ENCODE measurements at places on chromosomes 5 and 9.

GRCh38 chr9:75983319-75984045 is 93.0 kb downstream of the PCSK5 start:
- no peak for DNase-seq

DNA sequence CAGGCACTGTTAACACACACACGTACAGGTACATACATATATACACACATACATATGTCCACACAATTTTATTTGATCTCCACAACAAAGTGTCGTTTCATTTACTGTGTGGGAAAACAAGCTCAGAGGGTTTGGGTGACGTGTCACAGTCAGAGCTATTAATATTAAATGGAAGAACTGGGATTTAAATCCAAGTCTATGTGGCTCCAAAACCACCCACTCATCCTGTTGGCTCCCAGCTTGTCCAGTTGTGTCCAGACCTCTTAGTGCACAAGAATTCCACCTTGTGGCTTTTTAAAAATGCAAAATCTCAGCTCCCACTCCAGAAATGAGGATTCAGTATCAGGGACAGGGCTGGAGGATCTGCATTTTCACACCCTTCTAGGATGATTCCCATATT is 52.3 kb upstream of the PTPDC1 start:
- no peak for DNase-seq

GRCh38 chr5:134101686-134102439 is 12.6 kb upstream of the TCF7 start:
- no peak for DNase-seq

DNA sequence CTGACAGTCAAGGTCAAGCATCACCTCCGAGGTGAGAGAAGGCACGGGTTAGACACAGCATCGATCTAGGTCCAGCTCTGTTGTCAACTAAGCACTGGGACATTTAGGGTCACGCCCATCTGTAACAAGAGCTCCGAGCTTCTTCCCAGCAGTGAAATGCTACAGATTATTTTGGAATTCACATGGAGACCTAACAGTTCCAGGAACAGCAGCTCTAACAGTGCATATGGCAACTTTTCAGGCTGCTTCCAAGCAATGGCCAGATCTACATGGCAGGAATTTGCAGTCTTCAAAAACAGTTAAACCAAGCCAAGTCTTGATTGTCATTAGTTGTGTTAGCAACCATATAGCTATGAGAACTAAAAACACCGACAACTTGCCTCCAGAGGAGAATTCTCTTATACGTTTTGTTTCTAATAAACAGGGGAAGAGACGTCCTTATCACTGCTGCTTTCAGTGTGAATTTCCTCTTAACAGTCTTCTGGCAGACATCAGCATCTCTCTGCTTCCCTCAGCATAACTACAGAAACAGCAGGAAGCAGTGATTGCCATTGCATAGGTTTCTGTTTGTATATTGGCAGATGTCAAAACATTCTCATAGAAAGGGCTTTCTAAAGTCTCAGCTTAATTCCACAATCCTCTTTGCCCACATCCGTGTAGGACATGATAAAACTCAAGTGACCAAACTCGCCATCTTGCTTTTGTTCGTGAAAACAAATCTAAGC is 242.1 kb upstream of the DAPK1 start:
- no peak for DNase-seq

- no peak for DNase-seq
These were observed 277.9 kb upstream of the IRX2 start for GRCh38 chr5:3029396-3029795.

DNA sequence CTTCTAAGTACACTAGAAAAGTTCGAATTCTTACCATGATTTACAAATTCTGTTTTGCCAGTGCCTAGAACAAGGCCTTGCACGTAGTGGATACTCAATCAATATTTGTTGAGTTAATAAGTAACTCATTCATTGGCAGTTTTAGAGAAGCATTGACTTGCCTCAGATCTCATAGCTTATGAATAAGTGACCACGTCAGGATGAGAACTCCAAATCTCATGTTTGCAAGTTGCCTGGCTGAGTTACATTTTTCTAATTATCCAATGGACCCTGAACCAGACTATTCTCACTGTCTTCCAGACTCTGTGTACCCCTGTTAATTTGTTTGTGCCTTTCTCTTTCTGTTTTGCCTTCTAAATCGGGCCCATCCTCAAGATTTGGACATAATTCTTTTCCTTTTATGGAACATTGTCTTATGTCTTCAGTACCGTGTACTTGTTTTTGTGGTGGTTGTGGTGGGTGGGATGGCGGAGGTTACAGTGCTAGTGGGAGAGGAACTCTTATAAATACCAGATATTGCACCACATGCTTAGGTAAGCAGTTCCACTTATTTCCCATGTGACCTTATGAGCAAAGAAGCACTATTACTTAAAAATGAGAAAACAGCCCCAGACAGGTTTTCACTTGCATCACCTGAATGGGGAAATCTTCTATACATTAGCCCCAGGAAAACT is 96.3 kb downstream of the UNC13B start:
- DNase-seq = no peak

GRCh38 chr5:135160036-135160675 is 126.1 kb upstream of the PITX1 start:
- DNase-seq = no peak

GRCh38 chr5:169131616-169132301 is 169.2 kb downstream of the SLIT3 start:
- no peak for DNase-seq

DNA sequence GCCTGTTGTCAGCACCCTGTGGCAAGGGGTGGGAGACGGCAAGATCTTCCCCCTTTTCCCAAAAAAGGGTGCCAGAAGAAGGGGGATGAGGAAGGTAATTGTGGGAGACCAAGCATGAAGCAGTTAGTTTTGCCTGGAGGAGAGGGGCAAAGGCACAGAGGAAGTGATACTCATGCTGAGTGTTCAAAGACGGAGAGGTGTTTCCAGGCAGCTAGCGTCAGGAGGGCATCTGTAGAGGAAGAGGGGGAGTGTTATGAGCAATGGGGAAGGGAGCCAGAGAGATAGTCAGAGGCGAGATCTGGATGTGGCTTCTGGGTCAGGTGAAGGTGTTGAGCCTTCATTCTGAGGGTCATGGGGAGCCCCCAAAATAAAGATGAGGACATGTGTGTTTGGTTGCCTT is 26.9 kb upstream of the ADAM19 start:
- no peak for DNase-seq

GRCh38 chr5:14185326-14186058 is 42.4 kb downstream of the TRIO start:
- DNase-seq = peak; percentile 78

GRCh38 chr9:130220352-130220751 is 45.2 kb upstream of the HMCN2 start:
- no peak for DNase-seq

DNA sequence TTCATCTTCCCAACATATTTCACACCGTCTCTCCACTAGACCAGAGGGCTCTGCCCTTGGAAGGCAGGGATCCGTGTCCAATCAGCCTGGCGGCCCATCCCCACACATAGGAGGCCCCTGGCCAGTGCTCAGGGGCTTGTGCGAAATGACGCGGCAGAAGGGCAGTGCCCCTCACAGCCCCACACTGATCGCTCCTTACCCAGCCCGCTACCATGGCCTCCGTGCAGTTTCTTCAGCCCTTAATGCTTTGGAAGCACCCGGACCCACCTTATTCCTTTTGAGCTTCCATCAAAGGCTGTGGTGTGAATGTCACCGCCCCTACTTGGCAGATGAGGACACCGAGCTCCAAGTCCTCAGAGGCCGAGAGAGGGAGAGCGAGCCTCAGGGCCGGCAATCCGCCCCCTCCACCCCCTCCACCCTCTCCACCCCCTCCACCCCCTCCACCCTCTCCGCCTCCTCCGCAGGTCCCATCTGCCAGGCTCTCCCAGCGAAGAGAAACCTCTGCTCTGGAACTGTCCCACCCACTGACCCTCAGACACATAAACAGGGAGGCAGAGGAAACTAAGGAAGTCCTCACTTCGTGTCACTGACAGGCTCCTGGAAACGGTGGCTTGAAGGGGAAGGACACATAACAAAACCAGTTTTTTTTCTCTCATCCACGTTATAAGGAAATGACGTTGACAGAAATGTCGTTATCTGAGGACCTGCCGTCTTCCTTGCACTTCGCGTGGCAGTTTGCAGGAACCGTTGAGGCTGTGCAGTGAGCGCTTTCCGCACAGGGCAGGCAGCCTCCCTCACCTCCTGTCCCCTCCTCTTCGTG is 13.9 kb downstream of the QSOX2 start:
- DNase-seq = no peak

DNA sequence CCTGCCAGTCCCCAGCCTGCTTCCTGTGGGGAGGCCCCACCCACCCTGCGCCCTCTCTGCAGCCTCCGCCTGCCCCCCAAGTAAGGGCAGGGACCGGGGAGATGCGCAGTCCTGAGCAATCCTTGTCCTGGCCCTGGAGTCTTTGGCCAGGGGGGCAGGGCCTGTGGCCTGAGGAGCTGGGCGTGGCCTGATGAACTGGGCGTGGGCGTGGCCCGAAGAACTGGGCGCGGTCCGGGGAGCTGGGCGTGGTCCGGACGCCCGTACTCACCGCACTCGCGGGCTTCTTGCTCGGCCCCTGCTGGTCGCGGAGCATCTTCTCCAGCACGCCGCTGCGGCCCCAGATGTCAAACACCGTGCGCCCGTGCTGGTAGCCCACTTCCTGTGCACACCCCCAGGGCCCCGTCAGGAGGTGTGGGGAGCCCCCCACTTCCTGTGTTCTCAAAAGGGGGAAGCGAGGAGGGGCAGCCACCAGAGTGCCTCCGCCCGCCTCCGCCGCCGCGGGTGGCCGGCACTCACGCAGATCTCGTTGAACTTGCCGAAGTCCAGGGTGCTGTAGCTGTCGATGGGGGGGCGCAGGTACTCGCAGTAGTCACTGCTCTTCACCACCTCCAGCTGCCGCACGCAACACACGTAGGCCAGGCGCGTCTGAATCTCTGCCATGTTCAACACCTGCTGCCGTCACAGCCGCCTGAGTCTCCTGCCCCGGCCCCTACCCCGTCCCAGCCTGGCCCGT is 2.7 kb upstream of the NSMF start:
- no peak for DNase-seq

GRCh38 chr5:148831590-148832565 is 5.5 kb downstream of the ADRB2 start:
- DNase-seq = no peak

GRCh38 chr5:91430949-91431348 is 47.8 kb upstream of the ARRDC3 start:
- no peak for DNase-seq

DNA sequence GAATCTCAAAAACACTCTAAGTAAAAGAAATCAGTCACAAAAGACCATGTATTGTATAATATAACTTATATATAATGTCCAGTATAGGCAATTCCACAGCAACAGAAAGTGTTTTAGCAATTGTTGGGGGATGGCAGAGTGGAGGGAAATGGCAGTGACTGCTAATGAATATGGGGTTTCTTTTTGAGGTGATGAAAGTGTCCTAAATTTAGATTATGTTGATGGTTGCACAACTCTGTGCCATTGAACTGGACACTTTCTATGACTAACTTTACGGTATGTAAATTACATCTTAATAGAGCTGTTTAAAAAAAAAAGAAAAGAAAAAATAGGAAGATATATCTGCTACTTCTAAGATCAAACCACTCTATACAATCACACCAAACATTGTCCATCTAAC is 124.9 kb upstream of the ZNF462 start:
- no peak for DNase-seq

DNA sequence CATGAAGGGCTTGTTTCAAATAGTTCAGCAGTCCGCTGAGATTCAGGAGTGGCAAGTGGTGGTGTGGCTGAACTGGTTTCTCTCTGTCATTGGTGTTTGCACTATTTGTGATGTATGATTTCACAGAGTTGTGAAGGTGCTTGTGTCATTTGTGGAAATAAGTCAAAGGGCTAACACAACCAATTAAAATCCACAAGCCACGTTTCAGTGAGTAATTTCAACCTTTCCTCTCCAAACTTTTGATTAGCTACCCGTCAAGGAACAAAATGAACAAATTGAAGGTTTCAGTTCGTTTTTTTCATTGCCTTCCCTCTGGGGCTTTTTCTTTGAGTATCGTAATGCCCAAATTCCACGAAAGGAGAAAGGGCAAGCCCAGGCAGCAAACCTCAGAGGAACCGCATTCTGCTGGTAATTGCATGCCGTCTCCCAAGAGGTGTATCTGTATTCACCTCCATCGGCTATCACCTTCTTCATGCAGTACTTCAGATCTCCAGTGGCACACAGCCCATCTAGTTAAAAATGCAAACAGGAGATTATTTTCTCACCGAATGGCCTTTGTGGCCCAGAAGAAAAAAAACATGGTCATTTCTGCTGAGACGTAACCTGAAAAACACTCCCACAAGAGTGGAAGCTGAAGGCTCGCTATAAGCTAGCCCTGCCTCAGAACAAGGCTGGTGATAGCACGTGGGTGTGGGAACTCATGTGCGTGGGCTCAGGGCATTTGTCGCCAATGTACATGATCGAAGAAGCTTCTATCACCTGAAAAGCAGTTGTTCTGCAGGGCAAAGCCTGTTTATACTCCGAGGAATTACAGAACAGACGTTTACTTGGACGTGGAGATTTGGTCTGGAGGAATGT is 197.1 kb downstream of the NR3C1 start:
- no peak for DNase-seq

DNA sequence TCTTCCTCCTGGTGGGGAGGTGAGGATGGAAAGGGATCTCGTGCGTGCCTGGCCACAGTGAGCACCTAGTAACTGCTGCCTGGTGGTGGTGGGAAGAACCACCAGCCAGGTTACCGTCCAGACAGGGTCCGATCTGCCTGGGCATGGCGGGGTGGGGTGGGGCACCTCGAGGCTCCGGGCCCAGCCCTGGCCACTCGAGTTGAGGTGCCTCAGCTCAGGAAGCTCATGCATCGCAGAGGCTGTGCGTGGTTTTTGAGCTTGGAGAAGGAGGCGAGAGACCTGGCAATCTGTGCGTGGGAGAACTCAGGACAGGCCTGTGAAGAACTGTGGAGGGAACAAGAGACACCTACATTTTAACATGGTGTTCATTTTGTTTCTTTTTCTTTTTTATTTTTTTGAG is 31.0 kb upstream of the FIBCD1 start:
- no peak for DNase-seq

DNA sequence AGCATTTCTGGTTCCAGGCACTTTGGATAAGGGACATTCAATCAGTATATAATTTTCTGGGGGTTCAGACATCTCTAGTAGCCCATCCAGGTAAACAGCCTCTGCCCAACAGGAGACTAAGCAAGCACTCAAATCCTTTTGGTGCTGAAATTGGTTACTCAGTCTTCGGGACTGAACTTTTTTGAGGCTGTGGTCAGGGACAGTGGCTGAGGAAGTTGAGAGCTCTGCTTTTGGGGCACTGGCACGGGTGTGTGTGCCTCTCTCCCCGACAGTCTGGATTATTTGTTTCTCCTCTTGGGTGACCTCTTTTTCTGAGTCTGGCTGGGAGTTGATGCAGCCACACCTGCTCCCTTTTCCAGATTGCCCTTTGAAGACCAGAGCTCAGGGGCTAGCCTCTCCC is 47.6 kb downstream of the ACER2 start:
- DNase-seq = no peak

DNA sequence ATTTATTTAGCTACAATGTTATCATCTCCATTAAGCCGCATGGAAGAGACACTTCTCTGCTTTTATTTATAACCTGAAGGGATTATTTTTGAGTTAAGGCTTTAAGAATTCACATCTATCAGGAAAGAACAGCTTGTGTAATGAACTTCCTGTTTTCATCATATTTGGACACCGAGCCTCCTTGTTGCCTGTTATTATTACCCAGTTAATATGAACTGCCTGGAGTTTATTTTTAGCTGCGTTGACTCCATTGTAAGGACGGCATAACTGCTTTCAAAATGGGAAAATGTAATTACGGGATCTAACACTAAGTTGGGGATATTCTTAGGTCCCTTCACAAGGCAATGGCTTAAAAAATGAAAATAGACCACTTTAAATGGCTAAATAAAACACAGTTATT is 89.0 kb upstream of the NR4A3 start:
- no peak for DNase-seq

All from brain microvascular endothelial cell (primary cell).